ENCODE measurements at places on chromosomes 7 and 10.
A peak's percentile ranks its signal among the peaks of the same experiment; 100 is the strongest.

- DNase-seq = no peak
Measured at GRCh38 chr10:50318129-50318528, 66.8 kb upstream of the ASAH2 start.

DNA sequence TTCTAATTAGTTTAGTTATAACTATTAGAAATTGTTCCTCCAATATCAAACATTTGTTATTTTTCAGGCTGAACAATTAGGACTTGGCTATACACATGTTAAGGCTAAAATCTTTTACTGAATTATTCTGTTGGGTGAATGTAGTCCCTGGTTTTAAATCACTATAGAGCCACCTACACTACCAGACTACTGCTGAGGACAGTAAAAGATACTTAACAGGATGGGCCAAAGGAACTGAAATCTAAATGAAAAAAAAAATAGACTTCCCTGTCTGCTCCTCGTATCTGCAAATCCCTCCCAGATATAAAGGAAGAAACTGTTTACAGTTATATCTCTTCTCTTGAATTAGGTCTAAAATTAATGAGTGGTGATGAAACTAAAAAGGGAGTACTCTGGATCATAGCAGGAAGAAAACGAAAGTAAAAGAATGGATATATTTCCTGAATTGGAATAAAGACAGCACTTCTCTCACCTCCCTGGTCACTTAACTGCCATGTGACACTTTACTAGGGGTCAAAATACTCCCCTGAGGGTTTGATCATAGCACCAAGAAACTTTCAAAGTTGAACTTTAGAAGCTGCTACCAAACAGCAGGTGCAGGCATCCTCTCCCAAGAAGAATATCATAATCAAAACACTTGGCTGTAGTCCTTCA, 12.7 kb downstream of the FBXW4 start:
- DNase-seq = no peak

GRCh38 chr7:81248420-81248819, 329.6 kb upstream of the SEMA3C start:
- DNase-seq = no peak

DNA sequence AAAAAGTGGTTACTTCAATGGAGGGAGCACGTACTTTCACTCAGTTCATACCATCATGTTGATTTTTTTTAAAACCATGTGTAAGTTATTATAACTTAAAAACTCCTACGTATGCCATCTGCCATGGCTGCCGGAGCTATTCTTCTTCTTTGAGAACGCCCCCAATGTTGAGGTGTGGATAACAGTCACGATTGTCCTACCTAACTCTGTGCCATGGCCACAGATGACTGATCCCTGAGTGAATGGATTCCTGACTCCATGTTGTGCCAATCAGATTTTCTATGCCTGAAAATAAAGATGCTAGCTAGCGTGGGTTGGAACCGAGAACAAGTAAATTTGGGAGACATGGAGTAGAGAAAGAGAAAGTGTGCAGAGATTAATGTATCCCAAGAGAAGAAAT, 5.3 kb downstream of the MCMBP start:
- no peak for DNase-seq

DNA sequence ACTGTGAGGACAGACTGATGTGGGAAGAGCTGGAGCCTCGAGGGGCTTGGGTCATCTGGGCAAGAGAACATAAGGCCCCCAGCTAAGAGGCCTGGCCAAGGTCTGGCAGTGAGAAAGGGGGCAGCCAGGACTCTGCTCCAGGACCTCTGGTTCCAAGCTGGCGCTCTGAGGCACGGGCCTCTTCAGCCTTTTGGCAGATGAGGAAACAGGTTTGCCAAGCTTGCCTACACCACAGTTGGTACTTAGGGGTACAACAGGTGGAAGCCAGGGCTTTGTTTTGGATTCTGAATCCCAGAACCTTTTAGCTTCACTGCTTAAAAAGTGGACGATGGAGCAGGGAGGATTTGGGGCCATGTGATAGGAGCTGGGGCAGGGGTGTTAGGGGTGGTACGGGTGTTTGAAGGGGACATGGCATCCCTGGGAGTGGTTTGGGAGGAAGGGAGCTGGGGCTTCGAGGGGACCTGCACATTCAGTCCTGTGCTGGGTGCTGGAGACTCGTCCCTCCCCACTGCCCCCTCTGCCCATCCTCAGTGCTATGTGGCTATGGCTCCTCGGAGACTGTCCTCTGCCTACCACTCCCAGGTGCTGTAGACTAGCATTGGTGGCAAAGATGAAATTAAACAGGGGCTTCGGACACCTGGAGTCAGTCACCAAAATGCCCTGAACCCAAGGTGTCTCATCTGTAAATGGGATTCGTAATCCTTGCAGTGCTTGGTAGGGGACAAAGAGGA, 30.3 kb downstream of the ZNF775 start:
- no peak for DNase-seq

GRCh38 chr7:37833107-37833817, 15.1 kb upstream of the NME8 start:
- DNase-seq = no peak

GRCh38 chr7:44769776-44770294, 21.2 kb downstream of the ZMIZ2 start:
- no peak for DNase-seq

GRCh38 chr7:82701949-82702348, 258.4 kb upstream of the CACNA2D1 start:
- no peak for DNase-seq

DNA sequence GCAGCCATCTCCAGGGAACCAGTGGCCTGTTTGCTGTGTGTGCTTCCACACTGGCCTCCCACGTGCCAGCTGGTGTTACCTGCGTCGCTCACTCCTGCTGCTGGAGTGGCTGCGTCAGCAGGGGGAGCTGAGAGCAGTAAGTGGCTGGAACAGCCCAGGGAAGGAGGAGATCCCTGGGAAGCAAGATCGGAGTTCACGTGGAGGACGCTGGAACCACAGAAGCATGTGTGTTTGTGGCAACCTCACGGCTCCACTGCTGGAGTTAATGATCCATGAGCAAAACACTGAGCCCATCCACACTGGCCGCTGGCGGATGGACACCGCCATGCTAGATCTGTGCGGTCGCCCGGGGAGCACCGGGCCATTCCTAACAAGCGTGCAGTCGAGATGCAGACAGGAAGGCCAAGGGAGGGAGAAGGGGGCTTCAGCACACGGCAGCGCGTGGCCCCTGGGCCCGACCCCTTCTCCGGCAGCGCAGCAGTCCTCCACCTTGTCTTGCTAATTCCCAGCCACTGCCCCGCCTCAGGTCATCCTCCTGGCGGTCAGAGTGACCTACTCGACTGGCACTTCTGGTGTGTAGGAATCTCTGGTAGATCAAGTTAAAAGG, 68.5 kb upstream of the EEPD1 start:
- no peak for DNase-seq

DNA sequence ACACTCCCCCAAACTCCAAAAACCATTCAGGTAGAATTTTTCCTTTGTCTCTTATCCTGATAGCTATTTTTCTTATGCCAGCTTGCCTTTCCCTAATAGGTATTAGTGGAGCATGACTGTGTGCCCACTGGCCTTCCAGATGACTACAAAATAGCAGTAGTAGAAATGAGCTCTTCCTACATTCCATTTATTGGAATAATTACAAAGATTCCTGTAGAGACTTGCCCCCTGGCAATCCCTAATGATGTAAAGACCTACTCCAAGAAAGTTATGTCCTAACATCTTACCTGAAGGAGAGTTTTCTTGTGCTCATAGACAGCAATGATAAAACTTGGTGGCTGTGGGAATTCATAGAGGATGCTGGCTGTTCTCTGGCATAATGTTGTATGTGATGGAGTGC, 501.8 kb downstream of the GATA3 start:
- DNase-seq = no peak

DNA sequence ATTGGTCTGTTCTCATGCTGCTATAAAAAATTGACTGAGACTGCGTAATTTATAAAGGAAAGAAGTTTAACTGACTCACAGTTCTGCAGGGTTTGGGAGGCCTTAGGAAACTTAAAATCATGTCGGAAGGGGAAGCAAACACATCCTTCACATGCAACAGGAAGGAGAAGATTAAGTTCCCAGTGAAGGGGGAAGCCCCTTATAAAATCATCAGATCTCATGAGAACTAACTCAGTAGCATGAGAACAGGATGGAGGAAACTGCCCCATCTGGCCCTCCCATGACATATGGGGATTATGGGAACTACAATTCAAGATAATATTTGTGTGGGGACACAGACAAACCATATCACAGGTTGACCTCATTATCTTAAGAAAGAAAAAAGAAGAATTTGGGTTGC, 134.5 kb downstream of the PPP1R3A start:
- DNase-seq = no peak

DNA sequence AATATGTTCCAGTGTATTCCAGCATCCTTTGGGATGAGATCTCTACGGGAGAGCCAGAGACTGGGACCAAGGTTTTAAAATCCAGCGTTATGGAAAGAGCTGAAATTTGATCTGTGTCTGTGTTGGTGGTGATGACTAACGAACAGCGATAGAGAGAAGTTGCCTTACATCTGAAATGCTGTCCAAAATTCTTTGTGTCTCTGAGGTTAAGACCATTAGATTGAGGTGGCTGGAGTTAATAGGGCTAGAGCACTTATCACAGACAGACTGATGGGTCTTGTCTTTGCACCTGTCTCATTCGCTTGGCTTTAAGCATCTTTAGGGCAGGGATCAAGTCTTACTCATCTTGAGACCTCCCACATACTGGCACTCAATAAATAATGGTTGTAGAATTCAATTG, 41.0 kb upstream of the RAPGEF5 start:
- DNase-seq = no peak

DNA sequence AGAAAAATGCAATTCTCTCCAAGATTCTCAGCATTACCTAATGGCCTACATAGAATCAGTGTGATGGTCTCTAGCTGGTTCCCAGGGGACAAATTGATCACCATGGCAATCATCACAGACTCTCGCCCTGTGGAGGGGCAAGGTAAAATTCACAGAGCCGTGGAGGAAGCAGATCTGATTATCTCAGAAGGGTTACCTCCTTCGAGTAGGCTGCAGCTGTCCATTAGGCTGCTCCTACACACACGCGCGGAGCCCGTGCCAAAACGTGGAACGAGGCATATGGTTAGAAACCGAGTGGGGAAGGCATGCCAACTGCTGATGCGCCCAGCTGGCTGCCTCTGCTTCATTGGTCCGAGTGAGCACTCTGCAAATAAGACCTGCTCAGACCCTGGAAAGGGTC, 52.8 kb upstream of the PTER start:
- DNase-seq = no peak

- DNase-seq = no peak
Measured at GRCh38 chr10:19845503-19846368, 29.5 kb downstream of the PLXDC2 start.

DNA sequence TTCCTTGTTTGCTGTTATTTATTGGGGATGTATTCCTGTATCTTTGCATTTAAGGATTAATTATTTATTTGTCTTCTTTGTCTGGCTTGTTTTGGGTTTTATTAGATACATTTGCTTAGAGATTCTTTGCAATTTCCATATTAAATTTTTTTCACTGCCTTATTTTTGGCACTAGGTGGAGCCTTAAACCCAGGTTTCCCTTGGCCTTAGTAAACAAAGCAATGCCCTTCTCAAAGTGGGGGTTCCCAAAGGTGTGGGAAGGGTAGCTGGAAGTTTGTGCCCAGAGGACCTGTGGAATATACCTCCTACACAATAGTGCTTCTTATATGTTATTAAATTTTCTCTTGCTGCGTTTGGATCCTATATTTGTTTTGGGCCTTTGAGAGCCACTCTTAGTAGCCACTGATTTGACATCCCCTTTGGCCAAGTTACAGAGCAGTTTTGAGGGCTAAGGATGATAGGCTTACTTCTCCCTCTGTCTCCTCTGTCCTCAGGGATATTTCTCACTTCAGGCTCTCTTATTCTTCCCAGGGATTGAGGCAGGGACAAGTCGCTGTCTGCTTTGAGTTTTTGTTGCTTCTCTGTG, 162.3 kb downstream of the ITGB1 start:
- no peak for DNase-seq

- DNase-seq = no peak
Measured at GRCh38 chr7:100670074-100670473, 3.5 kb upstream of the GNB2 start.

GRCh38 chr10:117594722-117595121, 52.2 kb downstream of the EMX2 start:
- no peak for DNase-seq

- no peak for DNase-seq
Measured at GRCh38 chr10:65943451-65943850, 982.4 kb upstream of the LRRTM3 start.

- peak; percentile 22 for DNase-seq
Measured at GRCh38 chr7:73433924-73434700, 534 bp downstream of the FZD9 start.

DNA sequence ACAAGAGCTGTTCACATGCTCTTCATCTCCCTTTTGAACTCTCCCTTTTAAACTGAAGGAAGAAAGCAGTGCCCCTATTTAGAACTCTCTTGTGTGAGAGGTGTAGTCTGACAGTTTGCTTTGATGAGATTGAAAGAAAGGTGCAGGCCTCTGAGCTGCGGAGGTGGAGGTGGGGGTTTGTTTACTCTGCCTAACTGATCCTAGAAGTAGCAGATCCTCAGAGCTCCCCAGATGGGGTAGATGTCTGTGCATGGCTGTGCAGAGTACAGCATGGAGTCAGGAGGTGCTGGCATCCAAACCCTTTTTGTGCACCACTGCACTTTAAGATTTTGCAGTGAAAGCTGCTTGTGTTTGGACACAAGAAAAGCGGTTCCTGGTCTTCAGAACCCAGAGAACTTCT, 58.3 kb downstream of the MINDY4 start:
- DNase-seq = no peak

DNA sequence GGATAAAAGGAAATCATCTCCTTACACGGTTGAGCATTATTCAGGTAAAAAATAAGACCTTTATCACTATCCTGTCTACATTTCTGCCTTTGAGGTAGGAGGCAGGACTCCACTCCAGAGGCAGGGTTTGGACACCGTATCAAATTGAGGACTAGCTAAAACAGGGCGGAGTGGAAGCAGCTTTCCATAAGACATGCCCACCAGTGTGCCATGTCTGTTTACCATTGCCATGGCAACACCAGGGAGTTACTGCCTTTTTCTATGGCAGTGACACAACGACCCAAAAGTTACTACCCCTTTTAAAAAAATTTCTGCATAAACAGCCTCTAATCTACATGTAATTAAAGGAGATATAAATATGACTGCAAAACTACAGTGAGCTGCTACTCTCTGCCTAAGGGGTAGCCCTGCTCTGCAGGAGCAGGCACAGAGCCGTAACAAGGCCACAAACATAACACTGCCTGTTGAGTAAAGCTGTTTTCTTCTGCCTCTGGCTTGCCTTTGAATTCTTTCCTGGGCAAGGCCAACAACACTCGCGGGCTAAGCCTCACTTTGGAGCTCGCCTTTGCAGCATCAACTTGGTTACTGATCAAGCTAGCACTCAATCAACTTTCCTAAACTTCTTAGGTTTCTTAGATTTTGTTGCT, 26.5 kb downstream of the DGKB start:
- DNase-seq = no peak
